ENCODE measurements at places on chromosomes 7 and 10.

DNA sequence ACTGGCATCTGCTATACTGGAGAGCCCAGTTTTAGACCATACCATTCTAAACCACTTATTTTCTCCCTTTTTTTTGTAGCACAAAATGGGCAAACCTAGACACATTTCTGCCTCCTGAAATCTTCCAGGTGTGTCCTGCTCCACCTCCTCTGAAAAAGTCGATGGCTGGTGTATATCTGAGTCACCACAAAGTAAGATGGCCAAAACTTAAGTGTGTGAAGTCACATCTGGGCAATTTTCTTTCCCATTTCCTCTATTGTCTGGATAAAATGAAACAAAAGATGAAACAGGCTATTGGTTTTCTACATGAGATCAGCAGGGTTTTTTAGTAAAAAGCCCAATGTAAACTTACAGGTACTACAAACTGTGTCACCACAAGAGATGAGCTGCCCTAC lies 65.5 kb downstream of the OSBPL3 start:
- no peak for DNase-seq

GRCh38 chr7:50391386-50391785 lies 58.8 kb downstream of the FIGNL1 start:
- no peak for DNase-seq

DNA sequence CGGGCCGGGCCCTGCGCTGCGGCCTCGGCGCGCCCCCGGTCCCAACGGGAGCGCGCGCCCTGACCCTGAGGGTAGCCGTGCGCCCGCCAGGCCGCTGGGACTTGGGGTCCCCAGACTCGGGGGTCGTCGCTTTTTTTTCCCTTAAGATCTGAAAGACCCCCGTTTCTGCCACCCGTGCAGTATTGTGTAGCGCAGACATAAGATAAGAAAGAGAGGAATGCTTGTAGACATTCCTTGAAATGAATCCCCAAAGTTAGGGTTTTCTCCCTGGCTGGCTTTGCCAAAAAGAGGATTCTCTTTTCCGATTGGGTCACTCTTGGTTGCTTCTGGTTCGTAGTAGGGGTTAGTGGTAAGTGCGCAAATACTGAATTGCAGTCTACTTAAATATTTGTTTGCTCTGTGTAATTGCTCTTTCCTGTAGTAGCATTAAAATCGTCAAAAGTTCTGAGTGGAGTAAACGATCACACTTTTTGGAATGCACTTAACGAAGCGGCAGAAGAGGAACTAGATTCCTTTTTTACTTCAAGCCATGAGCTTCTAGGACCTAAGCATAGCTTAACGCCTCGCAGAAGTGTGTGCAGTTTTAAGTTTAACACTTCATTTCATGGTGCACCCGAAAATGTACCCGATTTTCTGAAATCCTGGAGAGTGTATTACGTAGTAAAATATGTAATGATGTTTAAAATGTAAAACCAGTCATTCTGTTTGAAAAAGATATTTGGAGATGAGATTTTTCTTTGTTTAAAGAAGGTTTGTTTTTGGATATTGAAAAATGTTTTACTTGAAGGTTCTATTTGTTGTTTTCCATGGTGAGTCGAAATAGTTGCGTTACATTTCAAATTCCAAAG lies 1.3 kb downstream of the CUL1 start:
- DNase-seq = peak; percentile 45

DNA sequence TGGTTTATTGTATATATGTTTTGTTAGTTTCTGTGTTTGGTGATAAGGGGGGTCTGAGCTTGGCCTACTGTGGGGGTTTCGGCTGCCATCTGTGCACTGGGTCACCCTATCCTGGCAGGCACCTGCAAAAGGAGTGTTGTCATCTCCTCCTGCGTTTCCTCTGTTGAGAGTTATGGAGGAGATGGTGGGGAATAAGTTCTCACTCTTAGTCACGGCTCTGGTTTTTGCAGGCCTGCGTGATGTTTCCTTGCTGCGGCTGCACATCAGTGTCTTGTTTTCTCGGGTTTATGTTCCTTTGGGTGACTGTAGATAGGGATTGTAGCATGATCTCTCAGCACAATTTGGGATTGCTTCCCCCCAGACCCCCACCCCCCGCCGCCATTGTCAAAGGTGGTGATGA lies 36.8 kb downstream of the CCM2 start:
- DNase-seq = no peak

DNA sequence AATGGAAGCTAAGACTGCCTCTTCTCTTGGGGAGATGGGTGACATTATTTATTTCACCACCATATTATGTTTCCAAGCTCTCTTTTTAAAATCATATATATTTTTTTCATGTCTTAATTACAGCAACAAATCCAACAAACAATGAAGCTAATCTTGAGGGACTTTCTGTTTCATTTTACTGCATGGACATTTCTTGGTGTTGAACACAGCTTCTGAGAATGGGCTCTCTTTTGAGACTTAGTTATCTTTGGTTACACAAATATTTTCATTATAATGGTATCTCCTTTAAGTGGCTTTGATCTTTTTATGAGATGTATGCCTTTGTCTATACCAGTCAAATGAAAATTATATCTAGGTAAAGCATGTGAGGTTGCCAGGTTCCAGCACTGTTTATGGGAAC lies 210.0 kb upstream of the LRRN3 start:
- DNase-seq = no peak

DNA sequence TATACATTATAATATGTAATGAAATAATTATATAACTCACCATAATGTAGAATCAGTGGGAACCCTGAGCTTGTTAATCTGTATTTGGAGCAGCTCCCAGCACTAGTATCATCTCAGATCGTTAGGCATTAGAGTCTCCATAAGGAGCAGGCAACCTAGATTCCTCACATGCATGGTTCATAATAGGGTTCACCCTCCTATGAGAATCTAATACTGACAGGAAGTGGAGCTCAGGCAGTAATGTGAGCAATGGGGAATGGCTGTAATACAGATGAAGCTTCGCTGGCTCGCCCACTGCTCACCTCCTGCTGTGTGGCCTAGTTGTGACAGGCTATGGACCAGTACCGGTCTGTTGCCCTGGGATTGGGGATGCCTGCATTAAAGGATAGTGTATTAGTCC lies 49.5 kb downstream of the RSBN1L start:
- no peak for DNase-seq

Data from muscle of back (tissue), 13 donors.